ENCODE measurements at places on chromosomes 5 and 9.
A peak's percentile ranks its signal among the peaks of the same experiment; 100 is the strongest.

DNA sequence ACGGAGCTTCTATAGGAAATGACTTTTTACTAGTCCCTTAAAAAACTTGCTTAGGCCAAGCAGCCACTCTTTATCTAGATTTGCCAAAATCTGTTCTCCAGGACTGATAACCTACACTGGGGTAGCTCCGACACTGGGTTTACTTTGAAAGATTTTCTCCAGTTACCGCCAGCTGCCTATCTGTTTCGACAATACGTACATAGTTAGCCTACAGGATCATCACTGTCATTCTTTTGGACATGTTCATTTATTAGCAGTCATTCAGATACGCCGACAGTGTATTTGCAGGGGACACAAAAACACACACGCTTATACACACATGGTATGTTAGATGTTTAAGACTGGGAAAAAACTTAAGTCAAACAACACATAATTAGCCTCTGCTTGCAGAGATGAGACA is 225.7 kb downstream of the DCP2 start:
- no peaks in the 10 kb centered on the region for H3K36me3 ChIP-seq
- H3K27ac ChIP-seq = peak overlapping the region; percentile 13
- no peak for DNase-seq

DNA sequence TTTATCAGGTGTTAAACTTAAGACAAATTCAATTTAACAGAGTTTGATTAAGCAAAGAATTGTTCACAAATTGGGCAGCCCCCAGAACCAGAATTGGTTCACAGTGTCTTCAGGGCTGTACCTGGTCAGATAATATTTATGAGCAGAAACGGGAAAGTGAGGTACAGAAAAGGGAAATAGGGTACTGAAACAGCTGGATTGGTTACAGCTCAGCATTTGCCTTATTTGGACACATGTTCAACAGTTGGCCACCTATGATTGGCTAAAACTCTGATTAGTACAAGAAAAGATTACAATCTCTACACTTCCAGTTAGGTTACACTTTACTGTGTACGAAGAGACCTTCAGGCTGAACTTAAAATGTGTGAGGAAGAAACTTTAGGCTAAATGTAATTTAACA is 18.7 kb downstream of the LRRC70 start:
- H3K27ac ChIP-seq = no peak overlapping the region
- peaks cover 7% of the 10 kb centered on the region for H3K36me3 ChIP-seq
- H3K4me3 ChIP-seq = no peak overlapping the region
- DNase-seq = no peak
- H3K27me3 ChIP-seq = no peaks in the 10 kb centered on the region

DNA sequence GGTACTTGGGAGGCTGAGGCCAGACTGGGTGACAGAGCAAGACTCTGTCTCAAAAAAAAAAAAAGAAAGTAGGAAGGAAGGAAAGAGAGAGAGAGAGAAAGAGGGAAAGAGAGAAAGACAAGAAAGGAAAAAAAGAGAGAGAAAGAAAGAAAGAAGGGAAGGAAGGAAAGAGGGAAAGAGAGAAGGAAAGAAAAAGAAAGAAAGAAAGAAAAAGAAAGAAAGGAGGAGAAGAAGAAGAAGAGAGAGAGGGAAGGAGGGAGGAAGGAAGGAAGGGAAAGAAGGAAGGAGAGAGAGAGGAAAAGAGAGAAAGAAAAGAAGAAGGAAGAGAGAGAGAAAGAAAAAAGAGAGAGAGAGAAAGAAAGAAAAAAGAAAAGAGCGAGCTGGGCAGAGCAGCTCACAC is 3.1 kb upstream of the ZER1 start:
- no peak overlapping the region for H3K27ac ChIP-seq
- no peaks in the 10 kb centered on the region for H3K27me3 ChIP-seq
- no peaks in the 10 kb centered on the region for H3K36me3 ChIP-seq
- no peak for DNase-seq
- peaks cover 21% of the 10 kb centered on the region for H3K4me1 ChIP-seq
- H3K4me3 ChIP-seq = no peak overlapping the region

DNA sequence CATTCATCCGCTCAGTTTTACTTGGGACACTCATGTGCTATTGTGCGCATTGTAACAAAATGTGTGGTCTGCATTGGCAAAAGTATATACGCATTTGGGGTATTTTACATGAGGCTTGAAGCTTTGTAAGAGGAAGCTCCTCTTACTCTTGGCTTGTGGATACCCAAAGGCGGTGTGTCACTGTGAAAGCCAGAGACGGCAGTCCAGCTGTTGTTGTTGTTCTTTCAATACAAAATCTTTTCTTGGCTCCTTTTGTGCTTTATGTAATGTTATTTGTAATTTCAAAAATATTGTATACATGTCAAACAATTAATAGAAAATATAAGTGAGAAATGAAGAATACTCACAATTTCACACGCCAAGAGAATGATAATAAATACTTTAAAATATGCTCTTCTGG is 128.3 kb upstream of the MOCS2 start:
- H3K36me3 ChIP-seq = no peaks in the 10 kb centered on the region
- H3K4me1 ChIP-seq = no peaks in the 10 kb centered on the region
- H3K27me3 ChIP-seq = no peaks in the 10 kb centered on the region
- no peak overlapping the region for H3K27ac ChIP-seq
- no peak overlapping the region for H3K4me3 ChIP-seq

- H3K27me3 ChIP-seq = no peaks in the 10 kb centered on the region
- DNase-seq = no peak
- no peak overlapping the region for H3K4me3 ChIP-seq
- H3K36me3 ChIP-seq = no peaks in the 10 kb centered on the region
- H3K27ac ChIP-seq = no peak overlapping the region
Observed at GRCh38 chr5:8766448-8766847, 779.4 kb downstream of the SEMA5A start.

GRCh38 chr5:148748702-148749392 is 77.6 kb upstream of the ADRB2 start:
- H3K4me3 ChIP-seq = no peak overlapping the region
- no peak for DNase-seq
- no peak overlapping the region for H3K27ac ChIP-seq

DNA sequence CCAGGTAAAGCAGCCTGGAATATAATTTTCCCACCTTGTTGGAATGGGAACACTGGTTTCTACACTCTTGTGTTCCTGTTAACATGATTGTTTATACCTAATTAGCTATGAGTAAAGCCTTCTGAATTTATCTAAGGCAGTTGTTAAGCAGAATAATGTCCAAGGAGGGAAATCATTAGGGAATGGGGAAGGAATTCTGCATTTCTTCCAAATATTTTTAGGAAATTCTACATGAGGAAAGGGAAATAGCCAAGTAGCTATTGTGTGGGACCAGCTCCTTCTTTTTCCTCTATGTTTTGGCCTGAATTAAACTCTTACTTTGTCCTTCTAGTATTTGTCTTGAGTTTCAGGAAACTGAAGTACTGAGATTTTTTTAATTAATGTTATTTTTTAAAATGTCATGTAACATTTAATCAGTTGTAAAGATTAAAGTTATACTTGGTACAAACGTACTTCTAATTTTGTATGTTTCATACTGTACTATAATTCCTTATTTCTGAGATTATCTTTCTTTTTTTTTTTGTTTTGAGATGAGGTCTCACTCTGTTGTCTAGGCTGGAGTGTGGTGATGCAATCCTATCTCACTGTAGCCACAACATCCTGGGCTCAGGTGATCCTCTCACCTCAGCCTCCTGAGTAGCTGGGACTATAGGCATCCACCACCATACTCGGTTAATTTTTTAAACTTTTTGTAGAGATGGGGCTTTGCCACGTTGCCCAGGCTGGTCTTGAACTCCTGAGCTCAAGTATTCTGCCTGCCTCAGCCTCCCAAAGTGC is 28.5 kb downstream of the ANKDD1B start:
- DNase-seq = no peak
- H3K4me3 ChIP-seq = no peak overlapping the region
- no peaks in the 10 kb centered on the region for H3K36me3 ChIP-seq
- no peak overlapping the region for H3K27ac ChIP-seq
